NCI-H2171 treated with DMSO at 0.1 percent for 48 hours (cell line): ENCODE measurements at places on chromosomes 7 and 10.

- no peak for DNase-seq
Measured at GRCh38 chr7:26101361-26102151, 50.4 kb upstream of the NFE2L3 start.

DNA sequence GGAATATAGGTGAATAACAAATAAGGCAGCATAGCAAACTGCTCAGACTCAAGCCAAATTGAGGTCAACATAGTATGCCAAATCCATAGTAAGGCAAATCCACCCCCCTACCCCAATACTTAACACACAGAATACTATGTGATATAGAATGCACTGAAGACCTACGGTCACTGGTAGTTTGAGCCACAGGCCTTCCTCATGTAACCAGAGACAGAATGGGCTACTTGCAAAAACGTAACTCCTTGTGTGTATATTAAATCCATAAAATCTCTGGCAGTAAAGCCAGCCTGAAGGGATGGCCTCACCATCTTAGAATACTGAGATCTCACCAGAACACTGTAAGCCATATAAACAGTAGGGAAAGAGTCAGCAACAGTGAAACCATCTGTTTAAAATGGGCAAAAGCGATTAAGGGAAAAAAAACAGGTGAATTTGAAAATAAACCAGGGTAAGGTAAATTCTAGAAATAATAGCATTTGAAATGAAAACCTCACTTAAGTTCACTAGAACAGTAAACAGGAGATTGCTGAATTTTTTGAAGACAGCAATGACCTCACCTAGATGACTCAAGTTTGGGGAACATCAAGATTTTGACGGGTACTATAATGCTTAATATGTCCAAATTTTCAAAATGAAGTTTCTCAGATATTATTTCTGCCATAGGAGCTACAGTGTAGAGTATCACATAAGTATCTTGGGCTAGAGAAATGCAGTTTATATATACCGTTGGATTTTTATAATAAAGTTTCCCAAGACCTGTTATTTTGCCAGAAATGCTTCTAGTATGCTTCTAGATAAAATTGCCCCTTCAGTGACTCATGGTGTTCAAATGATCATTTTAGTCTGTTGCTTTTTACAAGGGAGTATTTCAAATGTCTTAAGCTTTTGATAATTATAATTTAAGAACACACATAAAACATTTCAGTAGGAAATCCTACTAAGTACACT is 13.9 kb downstream of the HNRNPA2B1 start:
- peak; percentile 16 for DNase-seq

DNA sequence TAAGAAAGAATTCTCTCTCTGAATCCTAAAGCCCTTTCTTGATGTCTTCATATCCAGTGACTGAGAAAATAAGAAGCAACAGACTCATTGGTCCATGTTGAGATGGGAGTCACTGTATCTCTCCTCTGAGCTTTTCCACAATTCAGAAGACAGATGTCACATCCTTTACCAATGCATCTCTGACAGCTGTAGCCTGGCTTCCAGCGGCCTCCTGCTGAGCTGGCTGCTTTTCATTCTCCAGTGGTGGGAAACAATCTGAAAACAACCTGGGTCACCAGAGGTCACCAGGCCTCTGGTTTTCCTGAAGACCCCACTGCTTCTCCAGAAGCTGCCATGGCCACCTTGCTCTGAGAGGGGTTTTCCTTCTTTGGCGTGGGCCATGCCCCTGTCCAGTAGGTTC is 18.3 kb upstream of the RPA3 start:
- DNase-seq, result peak; percentile 87

GRCh38 chr10:87841186-87841585 is 22.1 kb downstream of the KLLN start:
- DNase-seq, result no peak

DNA sequence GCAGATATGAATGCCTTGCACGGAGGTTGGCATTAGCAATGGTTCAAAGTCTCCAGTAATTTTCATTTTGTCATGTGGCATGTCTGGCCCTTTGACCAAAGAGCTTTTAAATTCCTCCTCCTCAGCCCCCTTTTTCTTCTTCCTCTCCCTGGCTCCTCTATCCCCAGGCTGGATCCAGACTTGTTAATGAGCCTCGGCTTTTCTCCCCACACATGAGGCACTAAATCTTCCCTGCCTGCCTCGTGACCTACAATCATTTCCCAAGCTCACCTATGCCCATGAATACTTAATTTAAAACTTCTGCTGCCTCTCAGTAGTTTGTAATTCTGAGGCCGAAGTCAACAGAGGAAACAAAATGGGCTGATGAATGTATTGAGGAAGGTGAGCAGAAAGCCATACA is 23.3 kb upstream of the LRRC4 start:
- DNase-seq, result no peak

- peak; percentile 70 for DNase-seq
Measured at GRCh38 chr7:77538281-77539212, 1.5 kb downstream of the PTPN12 start.

DNA sequence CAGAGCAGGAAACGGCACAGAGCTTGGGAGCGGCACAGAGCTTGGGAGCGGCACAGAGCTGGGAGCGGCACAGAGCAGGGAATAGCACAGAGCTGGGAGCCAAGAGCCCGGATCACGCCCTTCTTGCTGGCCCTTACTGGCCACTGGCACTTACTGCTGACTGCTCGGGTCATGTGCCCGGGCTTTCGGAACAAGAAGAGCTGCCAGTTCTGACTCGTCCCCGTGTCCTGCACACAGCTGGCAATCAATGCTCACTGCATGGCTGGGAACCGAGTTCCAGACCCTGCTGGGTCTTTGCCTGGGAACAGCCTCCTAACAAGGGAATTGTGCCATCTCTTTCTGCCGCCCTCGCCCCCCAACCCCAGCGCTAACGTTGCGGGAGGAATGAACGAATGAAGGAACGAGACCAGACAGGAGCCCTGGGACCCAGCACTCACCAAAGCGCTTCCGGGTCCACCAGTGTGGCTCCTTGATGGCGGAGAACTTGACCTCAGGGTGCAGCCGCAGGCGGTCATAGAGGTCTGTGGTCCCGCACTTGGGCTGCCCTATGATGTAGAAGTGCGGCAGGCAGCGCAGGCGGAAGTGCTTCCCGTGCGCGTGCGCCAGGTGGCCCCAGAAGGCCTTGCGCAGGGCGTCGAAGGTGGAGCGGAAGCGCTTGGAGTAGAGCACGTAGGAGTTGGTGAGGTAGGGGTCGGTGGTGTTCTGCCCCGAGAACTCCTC is 49.1 kb downstream of the CHST15 start:
- no peak for DNase-seq
